ENCODE measurements at places on chromosomes 5 and 9.

GRCh38 chr9:10700291-10700690 lies 87.5 kb upstream of the PTPRD start:
- DNase-seq: no peak

GRCh38 chr9:16030528-16031185 lies 477.8 kb downstream of the CCDC171 start:
- no peak for DNase-seq

DNA sequence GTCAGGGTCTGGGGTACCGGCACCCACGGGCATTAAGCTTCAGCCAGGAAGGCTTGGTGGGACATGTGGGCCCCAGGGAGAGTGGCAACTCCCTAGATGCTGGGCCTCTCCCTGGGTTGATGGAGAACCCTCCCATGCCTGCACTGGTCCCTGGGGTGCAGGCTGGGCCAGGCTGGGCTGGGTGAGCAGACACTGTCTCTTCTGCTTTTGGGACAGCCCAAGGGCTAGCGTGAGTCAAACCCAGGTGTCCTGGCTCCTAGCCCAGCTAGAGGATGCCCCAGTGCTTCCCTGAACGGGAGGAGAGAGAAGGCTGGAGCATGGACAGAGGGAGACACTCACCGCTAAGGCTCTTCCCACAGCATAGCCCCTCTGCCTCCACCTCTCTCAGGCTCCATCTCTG lies 5.7 kb upstream of the AQP7 start:
- no peak for DNase-seq

- DNase-seq: no peak
Observed at GRCh38 chr5:100731768-100732167, 171.3 kb downstream of the ST8SIA4 start.

- no peak for DNase-seq
Observed at GRCh38 chr5:78544561-78545201, 103.9 kb downstream of the LHFPL2 start.

DNA sequence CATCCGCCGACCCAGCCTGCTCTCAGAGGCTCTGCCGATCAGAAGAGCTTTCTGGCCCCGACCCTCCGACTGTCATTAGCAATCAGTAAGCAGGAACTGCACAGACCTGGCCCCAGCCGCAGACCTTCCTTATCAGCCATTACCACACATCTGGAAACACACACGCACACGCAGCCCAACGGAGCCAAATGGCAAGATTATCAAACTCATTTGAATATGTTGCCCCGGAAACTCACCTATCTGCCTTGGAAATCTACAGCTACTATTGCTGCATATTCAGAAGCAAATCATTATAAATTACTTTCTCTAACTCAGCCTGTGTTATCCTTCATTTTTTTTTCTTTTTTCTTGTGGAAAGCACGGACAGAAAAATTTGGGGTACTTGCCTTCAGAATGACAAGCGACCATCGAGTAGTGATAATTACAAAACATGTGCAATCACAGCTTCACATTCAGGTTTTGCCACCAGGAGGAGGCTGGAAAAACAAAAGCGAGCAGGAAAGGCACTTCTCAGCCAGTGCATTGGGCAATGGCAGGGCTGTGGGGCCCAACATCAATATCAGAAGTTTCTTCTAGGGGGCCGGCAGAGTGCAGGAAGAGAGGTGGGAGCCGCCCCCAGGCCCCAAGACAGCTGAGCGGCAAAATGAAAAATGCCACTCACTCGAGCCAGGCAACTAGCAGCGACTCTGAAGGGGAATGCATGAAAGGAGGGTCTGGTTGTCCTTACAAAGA lies 122.3 kb downstream of the VAV2 start:
- no peak for DNase-seq

GRCh38 chr9:136857581-136858412 lies 5.7 kb downstream of the MAMDC4 start:
- no peak for DNase-seq

DNA sequence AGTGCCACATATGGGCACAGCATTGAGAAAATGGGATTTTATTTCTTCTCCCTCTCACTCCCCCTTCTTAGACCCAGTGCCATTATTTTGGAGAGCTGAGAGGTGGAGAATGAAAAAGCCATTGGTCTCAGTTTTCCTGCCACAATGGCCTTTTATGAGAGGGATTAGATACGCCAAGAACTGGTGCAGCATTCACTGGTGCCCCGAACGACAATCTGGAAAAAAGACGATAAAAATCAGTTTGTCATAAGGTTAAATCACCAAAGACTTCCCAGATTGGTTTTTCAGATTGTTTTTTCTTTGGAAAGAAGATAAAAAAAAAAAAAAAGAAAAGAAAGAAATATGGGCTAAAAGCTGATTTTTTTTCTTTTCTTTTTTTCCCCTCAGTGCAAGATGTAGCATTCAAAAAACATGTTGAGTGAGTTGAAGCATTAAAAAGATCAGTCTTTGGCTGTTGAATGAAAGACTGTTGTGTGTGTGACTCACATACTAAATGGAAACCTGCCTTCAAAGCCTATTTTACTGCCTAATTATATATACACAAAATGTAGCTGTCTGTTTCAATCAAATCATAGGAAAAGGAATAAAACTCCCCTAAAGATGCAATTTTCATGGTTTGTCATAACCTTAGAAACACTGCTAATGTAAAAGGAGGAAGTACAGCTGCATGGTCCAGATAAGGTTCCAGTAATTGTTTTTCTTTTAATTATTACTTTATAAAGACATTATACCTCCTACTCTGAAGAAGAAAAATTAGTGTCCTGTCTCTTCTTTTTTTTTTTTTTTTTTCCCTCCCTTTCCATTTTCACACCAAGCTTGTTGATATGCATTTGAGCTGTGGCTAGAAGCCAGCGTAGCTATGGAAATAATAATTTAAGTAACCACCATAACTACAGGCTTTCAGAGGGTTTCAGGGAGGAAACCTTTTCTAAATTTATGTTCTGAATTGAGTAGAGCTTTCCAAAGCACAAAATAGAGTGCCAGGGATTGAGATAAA lies 27.2 kb upstream of the ZNF608 start:
- no peak for DNase-seq

- no peak for DNase-seq
Observed at GRCh38 chr5:150064681-150065220, 21.6 kb downstream of the CSF1R start.

Data from lower lobe of right lung (tissue), 2 donors.